ENCODE measurements at places on chromosomes 11 and 22. TPM values are rescaled to one million over a fixed set of nuclear protein-coding genes. Genes with fewer than 3 reads are reported as not detected.

GRCh38 chr11:134196756-134197155 lies 27.0 kb downstream of the NCAPD3 start:
- no peak for DNase-seq

GRCh38 chr11:124899383-124900145 lies 1.9 kb upstream of the ROBO4 start:
- no peak for DNase-seq

DNA sequence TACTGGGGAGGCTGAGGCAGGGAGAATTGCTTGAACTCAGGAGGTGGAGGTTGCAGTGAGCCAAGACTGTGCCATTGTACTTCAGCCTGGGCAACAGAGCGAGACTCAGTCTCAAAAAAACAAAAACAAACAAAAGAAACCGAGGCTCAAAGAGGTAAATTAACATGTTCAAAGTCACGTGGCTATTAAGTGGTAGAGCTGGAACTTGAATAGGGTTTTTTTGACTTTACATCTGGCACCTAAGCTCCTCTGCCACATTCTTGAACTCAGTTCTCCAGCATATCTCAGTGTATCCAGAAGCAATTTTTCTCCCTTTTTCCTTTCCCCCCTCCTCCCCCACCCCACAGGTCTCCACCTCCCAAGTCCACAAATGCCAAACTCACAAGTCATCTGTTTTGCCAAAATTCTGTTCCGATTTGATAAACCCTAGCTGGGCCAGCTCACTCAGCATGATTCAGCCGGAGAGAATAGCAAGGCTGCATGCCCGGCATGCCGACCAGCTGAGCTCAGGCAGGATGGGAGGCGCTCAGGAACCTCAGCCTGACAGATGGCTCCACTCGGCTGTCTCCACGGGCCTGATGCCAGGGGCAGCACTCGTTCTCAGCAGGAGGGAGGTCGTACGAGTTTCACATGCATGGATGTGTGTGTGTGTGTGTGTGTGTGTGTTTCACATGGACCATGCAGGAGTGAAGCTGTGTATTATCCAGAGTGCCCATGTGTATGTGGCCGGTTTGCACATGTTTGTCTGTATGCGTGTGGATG lies 63.2 kb upstream of the RRAS2 start:
- DNase-seq, result peak; percentile 44

GRCh38 chr11:126246636-126247035 lies 22.1 kb downstream of the SRPRA start:
- no peak for DNase-seq

DNA sequence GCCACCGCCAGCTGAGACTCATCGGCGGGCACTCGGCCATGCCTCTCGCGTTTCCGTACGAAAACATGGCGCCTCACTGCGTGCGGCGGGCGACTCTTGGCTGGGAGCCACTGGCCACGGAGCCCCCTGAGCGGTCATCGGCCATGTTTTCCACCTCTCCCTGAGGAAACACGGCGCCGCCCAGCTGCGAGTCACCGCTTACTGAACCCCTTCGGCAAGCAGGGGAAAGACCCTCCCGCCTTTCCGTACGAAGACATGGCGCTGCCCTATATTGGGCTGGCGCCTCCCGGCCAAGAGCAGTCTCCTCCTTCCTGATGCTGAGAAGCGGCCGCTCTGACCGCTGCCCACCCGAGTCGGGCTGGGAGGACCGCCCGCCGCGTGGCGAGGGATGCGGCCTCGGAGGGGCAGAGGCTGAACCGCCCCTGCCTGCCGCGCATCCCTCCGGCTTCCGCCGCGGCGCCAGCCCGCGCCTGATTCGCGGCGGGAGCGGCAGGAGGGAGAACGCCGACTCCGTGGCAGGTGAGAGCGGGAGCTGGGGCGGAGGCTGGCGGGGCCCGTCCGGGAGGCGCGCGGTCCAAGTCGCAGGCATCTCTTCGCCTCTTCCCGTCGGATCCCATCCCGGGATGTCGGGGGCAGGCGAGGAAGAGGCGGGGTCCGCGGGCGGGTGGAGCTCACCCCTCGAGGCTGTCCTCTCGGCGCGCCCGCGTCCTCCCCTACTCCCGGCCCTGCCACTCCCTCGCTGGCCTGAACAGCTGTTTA lies at the start of gene TCP11L1:
Gene TCP11L1 (plus strand): TSS at position 299 of the 759 bp plus-strand sequence. CDS start 4,202 bp downstream, outside the sequence.
- peak; percentile 80 for DNase-seq

DNA sequence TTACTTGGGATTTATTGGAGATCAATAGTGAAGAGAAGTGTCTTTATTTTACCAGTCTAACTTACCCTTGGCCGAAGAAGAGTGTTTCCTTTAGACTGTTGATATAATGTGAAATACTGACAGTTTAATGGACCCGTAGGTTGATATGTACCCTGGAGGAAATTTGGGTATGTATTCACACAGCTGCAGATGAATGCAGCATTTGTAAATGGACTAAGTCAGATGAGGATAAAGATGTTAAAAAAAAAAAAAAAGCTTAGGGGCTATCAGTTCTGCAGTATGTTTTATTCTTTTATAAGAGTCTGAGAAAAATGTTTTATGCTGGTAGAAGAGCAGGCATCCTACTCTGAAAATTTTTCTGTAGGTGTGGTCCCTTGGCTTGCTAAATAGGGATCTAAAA lies 2.7 kb downstream of the REXO2 start:
- no peak for DNase-seq

PLAAT5 gene
- polyA plus RNA-seq, result 3.2 TPM

DNA sequence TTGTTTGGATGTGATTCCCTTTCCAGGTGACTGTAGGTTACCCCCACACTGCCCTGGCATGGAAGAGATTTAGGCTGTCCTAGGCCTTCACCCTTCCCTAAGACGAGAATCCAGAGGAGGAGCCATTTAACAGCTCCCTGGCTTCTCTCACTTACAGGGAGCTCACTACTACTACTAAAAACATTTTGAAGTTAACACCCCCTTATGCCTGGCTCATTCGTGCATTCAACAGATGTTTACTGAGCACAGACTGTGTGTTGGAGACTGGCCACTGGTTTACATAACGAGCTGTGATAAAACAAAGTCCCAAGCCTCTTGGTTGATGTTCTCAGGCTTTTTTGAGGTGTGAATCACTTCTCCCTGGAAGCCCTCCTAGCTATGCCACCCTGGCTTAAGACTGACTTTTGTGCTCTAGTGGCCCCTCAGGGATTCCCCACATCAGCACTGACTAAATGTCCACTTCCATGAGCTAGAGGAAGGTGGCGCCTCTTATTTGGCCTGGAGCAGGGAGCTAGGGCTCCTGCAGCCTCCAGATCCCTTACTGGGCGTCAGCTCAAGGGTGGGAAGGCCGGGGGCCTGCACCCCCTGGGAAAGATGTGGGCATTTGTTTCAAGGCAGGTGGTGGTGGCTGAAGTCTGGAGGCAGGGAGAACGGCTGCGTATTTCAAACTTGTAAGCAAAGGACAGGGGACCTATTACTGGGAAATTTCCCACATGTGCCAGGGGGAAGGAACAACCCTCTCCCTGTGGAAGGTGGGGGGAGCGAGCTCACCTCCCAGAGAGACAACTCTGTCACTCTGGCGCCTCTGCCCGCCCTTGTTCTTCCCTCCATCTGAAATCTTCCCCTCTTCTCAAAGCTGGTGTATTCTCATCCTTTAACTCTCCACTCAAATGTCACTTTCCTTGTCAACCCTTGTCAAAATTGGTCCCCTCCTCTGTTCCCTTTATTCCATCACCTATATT lies 19.4 kb upstream of the MALAT1 start:
- no peak for DNase-seq

- no peak for DNase-seq
Observed at GRCh38 chr11:134781380-134781866, 369.4 kb upstream of the B3GAT1 start.

HYLS1 gene
- polyA plus RNA-seq, result 5.4 TPM

DNA sequence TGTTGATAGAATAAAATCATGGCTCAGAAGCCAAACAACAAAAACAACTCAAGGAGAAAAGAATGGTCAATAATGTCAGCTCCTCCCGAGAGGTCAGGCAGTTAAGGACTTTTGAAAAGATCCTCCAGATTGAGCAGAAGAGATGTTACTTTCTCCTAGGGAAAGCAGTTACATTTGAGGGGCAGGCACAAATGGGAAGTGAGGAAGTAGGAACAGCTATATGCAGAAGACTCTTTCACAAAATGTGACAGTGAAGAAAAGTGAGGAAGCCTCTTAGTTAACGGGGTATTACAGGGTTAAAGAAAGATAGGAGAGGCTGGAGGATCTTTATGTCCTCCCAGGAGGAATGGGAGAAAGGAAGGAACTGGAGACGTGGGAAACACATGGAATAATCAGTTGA lies 3.4 kb downstream of the DCHS1 start:
- no peak for DNase-seq
